ENCODE measurements at places on chromosomes 2 and 18.

DNA sequence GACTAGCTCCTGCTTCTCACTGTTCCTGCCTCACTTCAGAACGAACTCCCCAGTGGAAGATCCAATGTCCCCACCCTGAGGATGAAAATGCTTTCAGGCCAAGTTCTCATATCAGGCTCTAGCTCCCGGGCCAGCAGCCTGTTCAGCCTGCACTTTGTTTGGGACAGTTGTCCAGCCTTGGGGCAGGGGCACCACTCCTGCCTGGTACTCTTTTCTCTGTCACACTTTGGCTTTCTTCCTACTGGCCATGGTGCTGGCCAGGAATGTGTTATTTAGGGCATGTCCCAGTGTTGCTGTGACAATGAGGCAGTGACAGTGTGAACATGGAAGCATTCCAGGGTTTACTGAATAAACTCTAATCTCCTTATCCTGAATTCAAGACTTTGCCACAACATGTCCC is 154.1 kb downstream of the GALNT14 start:
- no peak for DNase-seq

GRCh38 chr2:196435189-196435588 is 204.3 kb upstream of the CCDC150 start:
- no peak for DNase-seq

GRCh38 chr18:52888014-52888413 is 548.0 kb downstream of the DCC start:
- no peak for DNase-seq

GRCh38 chr18:8695932-8696517 is 9.3 kb upstream of the MTCL1 start:
- no peak for DNase-seq

DNA sequence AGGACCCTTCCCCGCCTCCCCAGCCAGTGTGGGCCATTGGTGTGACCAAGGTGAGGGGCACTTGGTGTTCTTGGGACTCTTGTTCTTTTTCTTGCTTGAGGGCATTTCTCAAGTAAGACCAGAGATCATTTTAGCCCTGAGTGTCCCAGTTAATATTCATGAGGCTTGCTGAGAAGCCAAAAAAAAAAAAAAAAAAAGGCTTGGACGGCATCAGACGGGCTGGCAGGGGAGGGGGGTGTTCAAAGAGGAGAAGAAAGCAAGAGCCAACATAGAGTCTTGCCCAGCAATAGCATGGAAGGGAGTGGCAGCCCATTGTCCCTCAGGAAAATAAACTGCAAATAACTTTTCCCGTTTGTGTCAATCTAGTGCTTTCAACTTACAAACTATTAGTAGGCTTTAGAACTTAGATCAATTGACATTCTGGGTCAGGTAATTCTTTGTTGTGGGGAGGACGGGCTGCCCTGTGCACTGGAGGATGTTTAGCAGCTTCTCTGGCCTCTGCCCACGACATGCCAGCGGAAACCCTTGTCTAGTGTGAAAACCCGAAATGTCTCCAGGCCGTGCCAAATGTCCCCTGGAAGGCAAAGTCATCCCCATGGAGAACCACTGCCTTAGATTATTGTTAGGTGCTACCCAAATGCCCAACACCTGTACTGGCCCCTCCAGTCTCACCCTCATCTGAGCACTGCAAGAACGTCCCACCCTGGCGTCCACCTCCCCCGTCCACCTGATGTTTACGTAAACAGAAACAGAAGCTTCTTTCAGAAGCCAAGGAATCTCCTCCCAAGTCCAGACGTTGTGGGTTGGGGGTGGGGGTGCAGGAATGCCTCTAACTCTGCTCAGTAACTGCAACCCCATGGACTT is 163.4 kb downstream of the BCL2 start:
- DNase-seq = no peak

DNA sequence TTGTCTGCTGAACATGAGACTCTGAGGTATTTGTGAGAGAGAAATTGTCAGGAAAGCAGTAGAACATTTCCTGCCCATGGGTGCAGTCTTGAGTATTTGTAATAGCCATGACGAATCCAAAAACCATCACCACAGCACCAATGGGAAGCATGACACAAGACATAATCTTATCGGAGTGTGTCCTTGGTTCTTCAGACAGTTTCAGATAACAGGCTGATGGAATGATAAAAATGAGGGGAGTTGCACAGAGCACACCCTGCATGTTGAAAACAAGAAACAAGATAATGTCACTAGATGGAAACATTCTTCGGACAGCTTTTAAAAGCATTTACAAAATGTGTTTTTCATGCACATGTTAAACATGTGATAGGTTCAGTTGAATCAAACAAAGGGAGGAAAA is 56.9 kb downstream of the SLC38A11 start:
- no peak for DNase-seq

Measured in stimulated activated CD8-positive, alpha-beta memory T cell treated with anti-CD3 and anti-CD28 coated beads, Interleukin-4, amount 100 ng/mL, for 4 hours (primary cell).